Head of caudate nucleus (tissue), 42 donors: ENCODE measurements at places on chromosomes 7 and 10.

- DNase-seq: no peak
Measured at GRCh38 chr7:102916881-102917280, 4.1 kb downstream of the LRRC17 start.

DNA sequence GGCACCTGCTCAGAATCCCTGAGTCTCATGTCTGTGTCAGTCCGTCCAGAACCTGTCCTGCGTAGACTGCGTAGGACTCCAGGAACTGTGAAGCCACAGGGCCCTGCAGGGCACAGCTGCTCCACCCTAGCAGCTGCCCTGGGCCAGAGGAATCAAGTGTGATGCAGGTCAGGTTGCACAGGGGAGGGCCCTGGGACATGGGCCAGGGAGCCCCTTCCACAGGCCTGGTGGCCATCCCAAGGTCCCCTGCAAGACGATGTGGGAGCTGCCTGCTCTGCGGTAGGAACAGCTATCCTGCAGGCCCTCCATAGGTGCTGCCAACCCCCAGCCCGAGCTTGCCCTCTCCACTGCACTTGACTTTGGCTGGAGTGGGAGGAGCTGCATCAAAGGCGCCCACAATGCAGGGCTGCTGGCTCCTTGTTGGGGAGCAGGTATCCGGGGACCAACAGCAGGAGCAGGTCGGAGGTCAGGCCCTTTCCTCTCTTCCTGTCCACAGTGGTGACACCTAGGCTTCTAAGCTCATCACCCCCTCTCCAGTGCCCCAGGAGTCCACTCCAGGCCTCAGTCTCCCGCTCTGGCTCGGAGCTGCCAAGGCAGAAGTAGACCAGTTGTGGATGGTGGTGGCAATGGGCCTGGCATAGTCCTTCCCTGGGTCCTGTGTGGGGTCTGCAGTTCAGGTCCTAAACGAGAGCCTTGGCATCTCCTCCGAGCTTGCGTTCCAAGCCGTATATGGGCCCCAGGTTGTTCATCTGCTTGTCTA is 149.1 kb downstream of the MAPK8 start:
- DNase-seq: no peak

GRCh38 chr10:34780818-34781380 is 34.2 kb downstream of the PARD3 start:
- peak; percentile 28 for DNase-seq

DNA sequence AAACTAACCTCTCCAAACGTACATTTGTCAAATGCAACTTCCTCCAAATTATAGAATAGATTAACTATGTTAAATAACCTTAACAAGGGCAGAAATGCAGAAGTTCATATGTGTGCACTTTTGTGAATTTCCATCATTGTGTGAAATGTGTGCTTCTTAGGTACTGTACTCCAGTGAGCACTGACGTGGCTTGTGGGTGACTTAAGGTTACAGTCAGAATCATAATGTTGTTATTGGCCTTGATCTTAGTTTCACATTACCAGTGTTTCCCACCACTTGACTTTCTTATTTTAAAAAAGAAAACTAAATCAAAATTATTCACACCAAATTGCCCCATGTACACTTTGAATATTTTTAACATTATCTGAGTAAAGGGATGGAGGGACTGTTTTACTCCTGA is 155.1 kb upstream of the FZD8 start:
- DNase-seq: no peak

- peak; percentile 48 for DNase-seq
Measured at GRCh38 chr7:130721486-130722277, 12.3 kb downstream of the KLF14 start.

GRCh38 chr10:58109731-58110130 is 158.0 kb downstream of the IPMK start:
- DNase-seq: no peak

- DNase-seq: no peak
Measured at GRCh38 chr10:51983481-51983880, 284.1 kb upstream of the CSTF2T start.

DNA sequence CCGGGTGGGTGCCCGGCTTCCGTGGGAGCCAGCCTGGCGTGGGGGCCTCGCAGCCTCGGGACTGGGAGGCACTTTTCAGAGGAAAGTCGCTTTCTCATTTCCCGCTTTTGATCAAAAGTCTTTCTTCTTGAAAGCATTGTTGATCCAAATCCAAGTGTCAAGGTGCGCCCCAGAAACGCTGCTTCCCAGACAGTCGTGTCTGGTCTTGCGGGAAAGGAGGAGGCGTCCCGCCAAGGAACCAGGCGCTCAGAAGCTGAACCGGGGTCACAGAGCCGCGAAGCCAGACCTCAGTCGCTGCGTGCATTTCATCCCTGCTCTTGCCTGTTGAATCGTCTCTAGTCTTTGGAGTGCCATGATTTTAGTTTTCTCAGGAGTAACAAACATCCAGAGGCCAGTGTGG is 1.1 kb upstream of the BNIP3 start:
- DNase-seq: no peak

- no peak for DNase-seq
Measured at GRCh38 chr10:963655-964054, 24.6 kb upstream of the GTPBP4 start.

GRCh38 chr7:14637968-14638367 is 264.6 kb downstream of the DGKB start:
- DNase-seq: no peak

DNA sequence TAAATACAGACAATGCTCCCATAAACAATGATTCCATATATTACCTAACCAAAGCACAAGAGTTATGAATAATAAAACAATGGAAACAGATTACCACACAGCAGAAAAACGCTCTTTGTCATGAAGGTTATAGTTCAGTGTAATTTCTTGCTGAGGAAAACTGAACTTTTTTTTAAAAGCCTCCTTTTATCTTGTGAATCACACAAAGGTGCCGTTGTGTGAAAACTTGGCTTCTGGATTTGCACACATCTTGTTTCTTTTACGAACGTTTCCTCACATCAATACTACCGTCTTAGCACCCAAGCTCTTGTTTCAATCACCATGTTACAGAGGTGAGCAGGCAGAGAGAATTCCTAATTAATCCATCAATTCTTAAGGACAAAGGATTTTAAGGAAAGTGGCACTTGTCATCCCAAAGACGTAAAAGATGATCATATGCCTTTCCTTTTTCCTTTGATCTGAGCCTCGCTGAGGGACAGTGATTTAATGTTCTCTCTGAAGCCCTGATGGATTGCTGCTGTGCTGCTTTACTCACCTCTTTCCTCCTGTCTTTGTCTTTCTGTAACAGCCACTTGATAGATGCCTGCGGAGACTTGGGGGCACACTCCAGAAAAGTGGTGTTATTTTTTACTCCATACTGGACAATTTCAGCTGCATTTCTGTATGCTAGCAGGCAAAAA is 110.1 kb downstream of the CD36 start:
- no peak for DNase-seq

DNA sequence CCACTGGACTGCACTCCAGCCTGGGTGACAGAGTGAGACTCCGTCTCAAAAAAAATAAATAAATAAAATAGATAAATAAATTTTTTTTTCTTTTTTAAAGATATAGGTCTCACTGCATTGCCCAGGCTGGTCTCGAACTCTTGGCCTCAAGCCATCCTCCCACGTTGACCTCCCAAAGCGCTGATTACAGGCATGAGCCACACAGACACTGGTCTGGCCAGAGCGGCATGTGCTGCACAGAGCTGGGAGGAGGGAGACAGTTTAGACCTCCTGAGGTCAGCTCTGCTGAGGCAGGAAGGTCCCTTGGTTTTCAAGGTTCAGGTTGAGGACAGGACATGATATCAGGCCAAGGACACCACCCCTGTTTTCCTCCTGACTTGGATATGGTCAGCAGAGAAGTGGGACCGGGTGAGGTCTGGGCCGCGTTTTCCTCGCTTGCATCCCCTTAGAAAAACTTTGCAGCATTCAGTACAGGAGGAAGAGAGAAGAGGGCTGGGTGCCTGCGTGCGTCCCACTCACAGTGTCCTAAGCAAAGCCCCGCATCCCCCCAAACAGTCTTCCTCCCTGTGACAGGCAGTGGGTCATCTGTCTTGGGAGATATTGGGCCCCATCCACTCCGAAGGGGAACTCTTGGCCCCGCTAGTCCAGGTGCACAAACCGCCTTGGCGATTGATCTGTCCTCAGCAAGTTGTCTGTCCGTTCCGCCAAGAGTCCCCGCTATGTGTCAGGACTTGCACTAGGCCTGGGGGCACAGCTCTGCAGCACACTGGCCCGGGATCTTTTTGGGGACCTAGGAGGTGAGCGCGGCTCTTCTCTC is 56.1 kb downstream of the ZNF727 start:
- DNase-seq: no peak
